ENCODE measurements at places on chromosomes 12 and 14.
A peak's percentile ranks its signal among the peaks of the same experiment; 100 is the strongest.

GRCh38 chr12:100721169-100721568 is 73.4 kb upstream of the ANO4 start:
- DNase-seq = no peak

DNA sequence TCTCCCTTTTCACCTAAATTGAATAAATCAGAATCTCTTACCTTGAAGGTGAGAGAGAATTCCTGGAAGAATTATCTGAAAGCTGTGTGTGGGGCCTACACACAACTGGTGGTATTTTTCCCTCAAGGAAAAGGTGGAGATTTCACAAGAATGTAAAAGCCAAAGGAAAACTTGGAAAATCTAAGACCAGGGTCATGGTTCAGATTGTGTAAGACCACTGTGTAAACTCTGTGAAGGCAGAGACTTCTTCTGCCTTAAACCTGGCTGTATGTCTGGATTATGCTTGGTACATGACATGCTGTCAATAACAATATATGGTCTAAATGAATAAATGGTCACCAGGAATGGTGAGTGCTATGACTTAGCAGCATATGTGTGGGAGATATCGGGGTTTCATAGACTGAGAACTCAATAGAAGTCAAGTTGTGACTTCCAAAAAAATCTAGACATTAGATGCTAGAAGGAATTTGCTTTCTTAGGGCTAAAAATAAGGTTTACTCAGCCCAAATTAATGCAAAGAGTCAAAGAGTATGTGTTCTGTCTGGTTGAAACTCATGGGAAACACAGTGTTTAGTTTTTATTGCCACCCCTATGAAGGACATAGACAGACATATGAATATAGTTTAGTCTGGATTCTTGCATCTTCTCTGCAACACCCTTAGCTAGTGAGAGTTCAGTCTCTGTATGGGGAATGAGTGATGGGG is 163.7 kb downstream of the SNAPC1 start:
- DNase-seq = no peak

- no peak for DNase-seq
These were observed 369.0 kb downstream of the DIO2 start for GRCh38 chr14:79842270-79842669.

- DNase-seq = no peak
These were observed 14.2 kb downstream of the WIF1 start for GRCh38 chr12:65106948-65107347.

DNA sequence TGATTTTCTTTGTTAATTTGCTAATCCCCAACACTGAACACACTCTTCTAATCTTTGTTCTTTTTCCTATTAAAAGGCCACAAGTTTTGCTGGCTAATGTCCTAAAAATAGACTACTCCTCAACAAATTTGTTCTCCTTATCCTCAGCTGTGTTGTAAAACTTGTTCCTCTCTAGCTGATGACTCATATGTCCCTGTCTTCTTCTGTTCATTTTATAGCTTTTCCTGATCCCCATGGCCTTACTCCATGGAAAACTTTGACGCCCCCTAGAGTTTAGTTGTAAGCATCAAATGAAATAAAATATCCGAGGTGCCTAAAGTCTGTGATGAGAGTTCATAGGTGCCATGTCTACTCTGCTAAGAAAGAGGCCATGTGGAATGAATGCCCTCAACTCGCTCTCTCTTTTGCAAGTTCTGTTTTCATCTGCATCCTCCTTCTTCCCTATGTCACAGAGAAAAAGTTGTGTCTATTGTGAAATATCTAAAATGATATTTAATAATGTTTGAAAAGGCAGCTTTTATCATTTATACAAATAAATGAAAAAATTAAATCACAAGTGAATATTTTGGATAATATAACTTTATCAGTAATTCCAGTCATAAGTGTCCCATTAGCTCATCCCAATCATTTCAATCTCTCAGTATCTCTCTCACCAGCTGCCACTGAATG is 237.9 kb downstream of the IPO8 start:
- DNase-seq = no peak

DNA sequence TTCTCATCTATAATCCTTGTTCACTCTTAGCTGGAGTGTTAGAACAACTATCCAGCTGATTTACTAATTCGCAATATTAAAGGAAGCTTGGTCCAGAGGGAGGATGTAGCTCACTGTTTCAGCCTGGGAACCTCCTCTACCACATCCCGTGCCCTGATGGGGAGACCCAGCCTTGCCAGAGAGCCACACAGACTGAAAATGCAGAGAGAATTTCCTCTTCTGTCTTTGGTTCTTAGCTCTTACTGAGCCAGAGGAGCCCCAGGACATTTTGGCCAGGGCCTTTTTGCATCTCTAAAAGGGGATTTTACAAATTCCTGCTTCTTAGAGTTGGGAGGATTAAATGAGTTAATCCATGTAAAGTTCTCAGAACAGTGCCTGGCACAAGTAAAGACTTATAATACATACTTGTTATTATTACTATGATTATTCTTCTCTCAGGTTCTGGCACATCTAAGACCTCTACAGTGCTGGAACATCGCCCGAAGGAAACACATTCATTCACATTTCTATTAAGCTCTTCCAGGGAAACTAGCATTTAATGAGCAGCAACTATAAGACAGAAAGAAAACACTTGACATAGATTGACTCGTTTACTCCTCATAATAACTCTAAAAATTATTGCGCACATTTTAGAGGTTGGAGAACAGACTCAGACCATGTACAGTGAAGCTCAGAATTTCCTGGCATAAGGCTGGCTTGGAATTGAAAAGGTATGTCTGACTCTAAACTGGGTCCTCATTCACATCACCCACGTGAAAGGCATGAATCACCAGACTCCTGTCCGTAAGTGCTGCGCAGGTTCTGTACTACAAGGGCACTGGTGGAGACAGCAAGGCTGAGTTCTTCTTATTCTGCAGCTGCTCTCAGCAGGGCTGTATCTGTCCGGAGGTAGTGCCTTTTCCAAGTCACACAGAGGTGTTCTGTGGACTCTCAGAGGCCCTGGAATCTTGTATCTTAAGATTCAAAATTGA is 27.8 kb upstream of the AEBP2 start:
- DNase-seq = no peak

DNA sequence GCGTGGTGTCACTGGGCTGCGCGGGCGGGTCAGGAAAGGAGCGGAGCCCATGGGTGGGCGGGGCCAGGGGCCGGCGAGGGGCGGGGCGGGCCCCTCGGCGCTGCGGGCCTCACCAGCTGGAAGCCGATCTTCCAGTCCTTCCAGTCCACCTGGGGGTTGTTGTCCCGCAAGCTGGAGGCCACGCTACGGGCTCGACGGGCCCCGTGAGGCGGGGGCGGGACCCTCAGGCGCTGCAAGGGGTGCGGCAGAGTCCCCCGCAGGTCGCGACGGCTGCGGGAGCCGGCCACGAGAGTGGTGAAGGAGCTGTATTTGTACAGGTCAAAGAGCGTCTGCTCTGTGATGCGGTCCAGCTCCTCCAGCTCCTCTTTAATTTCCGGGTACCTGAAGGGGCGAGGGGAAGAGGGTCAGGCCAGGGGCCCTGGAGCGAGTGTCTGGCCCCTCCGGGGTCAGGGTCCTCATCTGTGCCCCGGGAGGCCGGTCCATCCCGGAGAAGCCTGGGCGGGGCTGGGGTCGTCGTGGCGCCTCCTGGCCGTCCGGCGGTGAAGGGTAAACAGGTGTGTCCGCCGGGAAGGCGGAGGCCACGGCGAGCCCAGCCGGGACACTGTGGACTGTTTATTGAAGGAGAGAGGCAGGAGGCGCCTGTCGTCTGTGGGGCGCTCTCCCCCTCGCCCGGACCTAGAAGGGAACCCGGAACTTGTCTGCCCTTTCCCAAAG is 11.9 kb downstream of the SCNN1A start:
- peak; percentile 44 for DNase-seq

- no peak for DNase-seq
These were observed 73.3 kb downstream of the EID3 start for GRCh38 chr12:104376650-104377513.

DNA sequence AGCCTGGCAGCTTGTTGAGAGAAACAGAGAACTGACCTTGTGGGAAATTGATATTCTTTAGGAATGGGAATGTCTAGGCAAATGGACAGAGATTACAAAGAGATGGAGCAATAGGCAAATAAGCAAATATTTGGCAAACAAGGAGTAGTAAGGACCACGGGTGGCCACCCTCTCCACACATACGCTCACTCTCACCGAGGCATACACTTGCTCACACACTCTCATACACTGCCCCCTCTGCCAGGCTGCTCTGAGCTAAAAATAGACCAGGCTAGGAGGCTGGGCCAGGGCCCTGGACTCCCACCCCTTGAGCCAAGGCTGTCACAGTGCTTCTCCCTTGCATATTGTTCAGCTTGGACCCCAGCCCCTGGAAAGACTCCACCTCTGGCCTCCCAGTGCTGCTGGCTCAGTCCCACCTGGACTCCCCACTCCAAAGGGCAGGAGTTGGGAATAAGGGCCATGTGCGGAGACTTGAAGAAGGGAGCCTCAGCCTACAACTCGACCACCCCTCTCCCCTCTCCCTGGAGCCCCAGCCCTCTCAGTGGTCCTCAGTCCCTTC is 1.1 kb downstream of the PPP1R1A start:
- DNase-seq = no peak

GRCh38 chr12:18905134-18905533 is 167.2 kb downstream of the CAPZA3 start:
- no peak for DNase-seq

DNA sequence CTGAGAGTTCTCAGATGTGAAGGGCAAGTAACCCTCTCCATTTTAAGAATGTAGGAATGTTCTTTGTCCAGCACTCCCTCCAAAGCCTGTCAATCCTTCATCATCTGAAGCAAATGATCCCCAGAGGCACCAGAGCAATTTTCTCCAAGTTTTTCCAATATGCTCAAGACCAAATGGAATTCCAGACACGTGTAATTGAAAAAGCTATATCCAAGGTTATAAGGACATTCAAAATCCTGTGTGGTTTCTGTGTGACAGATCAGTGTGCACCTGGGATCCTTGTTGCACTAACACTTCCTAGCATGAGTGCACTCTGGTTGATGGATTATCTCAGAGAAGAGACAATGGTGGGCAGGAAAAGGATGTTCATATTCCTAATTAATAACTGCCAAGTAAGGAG is 65.6 kb upstream of the OVCH1 start:
- no peak for DNase-seq

DNA sequence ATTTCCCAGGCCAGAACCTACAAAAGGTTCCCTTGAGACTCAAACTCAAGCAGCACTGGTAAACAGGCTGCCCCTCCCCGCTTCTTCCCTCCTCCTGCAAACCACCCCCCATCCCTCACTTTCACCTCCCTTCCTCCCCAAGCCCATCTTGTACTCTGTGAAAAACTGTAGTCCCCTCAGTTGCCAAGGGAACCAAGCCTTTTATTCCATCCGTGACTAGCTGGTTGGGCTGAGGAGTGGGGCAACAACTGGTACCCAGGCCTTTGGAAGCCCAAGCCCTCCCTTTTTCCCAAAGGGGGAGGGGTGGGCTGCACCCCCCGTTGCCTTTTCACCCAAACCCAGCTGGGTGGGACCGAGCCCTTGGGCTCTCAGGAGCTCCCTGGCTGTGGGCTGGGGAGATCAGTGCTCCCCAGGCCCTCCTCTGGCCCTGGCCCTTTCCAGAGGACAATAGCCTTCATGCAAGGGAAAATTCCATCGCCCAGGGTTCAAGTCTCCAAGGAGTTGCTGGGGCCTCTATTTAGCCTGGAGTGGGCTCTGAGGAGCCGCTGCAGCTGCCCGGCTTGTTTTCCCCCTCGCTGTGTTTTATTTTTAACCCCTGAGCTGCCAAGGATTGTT is 61.9 kb downstream of the ZFP36L1 start:
- no peak for DNase-seq

Measured in stimulated activated CD8-positive, alpha-beta memory T cell treated with anti-CD3 and anti-CD28 coated beads, Interleukin-15, amount 100 ng/mL, for 24 hours (primary cell).